LHCN-M2 (cell line): ENCODE measurements at places on chromosomes 6 and 20. TPM values are rescaled to one million over a fixed set of nuclear protein-coding genes. Genes with fewer than 3 reads are reported as not detected.
A peak's percentile ranks its signal among the peaks of the same experiment; 100 is the strongest.

The PPIL6 gene
- 0.32 and 1.6 TPM in 2 replicates for total RNA-seq

GRCh38 chr6:47235964-47236760, 73.5 kb downstream of the TNFRSF21 start:
- no peak for DNase-seq

The ALDH8A1 gene
- total RNA-seq = 0.06 TPM in 1 of 2 replicates, not detected in the other

The BPIFB2 gene
- total RNA-seq = not detected in 2 replicates

- no peak for DNase-seq
Observed at GRCh38 chr6:75746221-75746620, 2.8 kb upstream of the MYO6 start.

The ZFP57 gene
- not detected in 2 replicates for total RNA-seq

- no peak for DNase-seq
Observed at GRCh38 chr6:108928650-108929049, 80.4 kb downstream of the ARMC2 start.

- no peak for DNase-seq
Observed at GRCh38 chr6:82908661-82909060, 157.0 kb downstream of the UBE3D start.

The PTPRA gene
- total RNA-seq = 25.1 and 38.5 TPM in 2 replicates

DNA sequence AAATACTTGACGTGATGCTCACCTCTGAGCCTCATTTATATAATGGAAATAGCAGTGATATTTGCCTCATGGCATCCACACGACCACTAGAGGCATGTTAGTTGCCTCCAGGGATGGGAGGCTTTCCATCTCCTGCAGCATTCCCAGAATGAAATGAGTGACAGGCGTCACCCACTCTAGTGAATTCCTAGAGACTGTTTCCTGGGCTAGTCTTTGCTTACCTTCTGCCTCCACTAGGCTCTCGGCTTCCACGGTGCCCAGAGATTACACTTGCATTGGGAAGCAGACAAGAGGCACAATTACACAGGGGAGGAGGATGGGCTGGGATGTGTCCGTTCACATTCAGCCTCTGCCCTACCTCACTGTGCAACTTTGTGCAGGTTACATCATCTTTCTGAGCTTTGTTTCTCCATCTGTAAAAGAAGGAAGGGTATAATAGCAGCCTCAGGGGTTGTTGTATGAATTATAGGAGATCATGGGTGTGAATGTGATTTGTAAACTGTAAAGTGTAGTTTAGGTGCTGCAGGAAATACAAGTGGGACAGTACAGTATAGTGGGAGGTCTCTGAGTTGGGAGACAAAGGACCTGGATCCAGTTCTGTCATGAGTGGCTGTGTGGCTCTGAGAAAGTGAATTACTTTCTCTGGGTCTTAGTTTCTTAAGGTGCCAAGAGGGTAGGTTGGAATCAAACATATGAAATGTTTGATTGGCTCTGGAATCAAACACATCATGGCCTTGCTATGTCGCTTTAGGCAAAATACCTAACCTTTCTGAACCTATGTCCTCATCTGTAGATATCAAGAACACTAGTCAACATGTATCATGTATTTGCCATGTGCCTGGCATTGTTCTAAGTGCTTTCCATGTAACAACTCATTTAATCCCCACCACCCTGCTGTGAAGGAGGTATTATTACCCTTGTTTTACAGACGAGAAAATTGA, 3.6 kb upstream of the VSTM2L start:
- DNase-seq = no peak

DNA sequence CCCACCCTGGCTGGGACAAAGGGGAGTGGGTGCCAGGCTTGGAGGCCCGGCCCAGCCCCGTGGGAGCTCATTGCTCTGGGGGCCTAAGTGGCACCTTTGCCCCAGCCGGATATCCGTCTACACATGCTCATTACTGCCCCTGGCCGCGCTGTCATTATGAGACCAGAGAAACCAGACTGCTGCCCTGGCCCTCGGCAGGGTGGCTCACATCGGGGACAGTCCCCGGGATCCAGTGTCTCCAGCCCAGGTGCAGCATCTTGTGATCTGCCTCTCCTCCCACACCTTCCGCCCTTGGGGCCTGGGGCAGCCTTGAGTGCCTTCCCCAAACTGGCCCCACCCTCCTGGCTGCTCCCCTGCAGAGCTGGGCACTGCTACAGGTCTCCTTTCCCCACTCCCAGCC, 4.9 kb downstream of the SRMS start:
- DNase-seq = no peak

DNA sequence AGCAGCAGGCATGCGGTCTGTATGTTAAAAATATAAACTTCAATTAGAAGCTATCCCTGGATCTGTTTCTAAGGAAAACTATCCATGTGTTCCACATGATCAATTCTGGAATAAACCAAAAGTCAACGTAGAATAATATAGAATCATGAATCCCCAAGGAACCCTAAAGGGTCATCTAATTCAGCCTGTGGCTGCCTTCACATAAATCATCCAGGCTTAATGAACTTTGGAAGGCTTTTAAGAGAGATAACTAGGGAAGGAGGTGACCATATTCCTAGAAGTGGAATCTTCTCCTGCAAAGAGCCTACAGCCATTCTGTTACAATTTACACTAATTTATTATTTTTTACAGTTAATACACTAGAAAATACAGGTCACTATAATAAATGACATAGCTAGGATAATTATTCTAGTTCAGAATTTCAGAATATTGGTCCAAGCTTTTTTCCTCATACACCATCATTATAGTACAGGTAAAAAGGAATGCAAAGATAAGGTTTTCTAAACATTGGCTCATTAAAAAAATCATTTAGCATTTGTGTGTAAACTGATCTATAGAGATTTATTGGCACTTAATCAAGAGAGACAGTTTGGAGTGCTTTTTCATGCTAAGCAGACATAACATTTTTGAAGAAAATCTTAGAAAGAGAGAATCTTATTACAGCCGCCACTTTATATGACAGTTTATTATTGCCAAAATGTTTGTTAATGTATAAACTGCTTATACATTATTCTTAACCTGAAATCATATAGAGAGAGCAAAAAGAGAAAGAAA, 851.2 kb downstream of the PHF3 start:
- DNase-seq = no peak

GRCh38 chr6:115004982-115005381, 662.2 kb upstream of the HS3ST5 start:
- DNase-seq = no peak

DNA sequence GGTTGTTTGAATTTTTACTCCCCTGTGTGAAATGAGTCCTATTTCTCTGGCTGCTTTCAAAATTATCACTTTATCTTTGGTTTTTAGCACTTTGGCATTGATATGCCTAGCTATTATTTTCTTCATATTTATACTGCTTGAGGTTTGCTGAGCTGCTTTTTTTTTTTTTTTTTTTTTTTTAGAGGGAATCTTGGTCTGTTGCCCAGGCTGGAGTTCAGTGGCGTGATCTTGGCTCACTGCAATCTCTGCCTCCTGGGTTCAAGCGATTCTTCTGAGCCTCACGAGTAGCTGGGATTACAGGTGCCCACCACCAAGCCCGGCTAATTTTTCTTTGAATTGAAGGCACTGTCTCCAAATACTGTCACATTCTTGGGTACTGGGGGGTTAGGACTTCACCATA, 40.6 kb downstream of the STXBP5 start:
- no peak for DNase-seq

GRCh38 chr6:151242420-151242861, 2.7 kb downstream of the AKAP12 start:
- no peak for DNase-seq

The RAB44 gene
- total RNA-seq = not detected in 2 replicates

DNA sequence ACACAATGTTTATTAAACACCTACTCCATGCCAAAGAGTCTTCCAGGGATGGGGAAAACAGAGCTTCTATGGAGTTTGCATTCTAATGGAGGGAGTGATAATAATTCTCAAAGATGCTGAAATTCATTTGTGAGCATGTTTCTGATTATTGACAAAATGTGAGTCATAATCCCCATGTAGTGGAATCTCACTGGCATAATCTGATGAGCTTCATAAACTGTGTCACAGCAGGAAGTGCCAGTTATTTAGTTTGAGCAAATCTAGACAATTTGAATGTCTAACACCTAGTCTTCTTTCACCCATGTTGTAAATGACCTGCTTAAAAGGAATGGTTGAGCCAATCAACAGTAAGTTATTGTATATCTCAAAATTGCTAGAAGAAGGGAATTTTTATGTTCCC, 95.1 kb downstream of the KCNQ5 start:
- DNase-seq = no peak

The MAFB gene
- total RNA-seq = 0.06 TPM in 1 of 2 replicates, not detected in the other

GRCh38 chr6:16129623-16130401, 926 bp downstream of the MYLIP start:
- peak; percentile 17 for DNase-seq

The MATN4 gene
- 0.23 TPM in 1 of 2 replicates, not detected in the other for total RNA-seq

The HRH3 gene
- not detected in 2 replicates for total RNA-seq

DNA sequence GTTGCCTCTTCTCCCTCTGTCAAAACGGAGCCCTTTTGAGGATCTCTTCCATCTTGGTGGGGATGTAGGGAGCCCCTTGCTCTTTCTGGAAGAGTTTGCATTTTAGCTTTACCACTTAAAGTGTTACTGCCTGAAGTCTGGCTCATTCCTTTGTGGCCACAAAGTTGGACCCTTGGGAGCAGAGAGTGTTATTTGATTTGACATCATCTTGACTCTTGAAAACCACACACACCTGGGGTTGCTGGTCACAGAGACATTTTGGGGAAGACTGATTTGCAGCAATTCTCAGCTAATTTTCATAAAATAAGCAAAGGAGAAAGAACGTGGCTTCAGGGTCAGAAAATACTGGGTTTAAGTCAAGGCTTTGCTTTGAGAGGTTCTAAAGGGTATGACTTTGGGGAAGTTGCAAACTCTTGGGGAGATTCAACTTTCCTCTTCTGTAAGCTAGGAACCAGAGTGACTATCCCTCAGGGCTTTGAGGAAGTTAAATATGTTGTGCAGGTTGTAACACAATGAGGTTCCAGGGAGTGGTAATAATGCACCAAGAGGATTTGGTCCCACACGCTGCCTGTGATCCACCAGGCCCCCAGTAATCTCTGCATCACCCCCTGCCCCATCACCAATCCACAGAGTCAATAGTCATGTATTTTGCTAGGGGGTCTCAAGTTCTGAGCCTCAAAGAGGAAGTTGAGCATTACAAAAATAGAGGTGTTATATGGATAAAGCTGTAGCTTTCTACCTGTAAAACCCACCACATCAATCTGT, 141.6 kb upstream of the SLC24A3 start:
- no peak for DNase-seq

- DNase-seq = no peak
Observed at GRCh38 chr6:1135726-1136414, 176.0 kb upstream of the FOXQ1 start.

DNA sequence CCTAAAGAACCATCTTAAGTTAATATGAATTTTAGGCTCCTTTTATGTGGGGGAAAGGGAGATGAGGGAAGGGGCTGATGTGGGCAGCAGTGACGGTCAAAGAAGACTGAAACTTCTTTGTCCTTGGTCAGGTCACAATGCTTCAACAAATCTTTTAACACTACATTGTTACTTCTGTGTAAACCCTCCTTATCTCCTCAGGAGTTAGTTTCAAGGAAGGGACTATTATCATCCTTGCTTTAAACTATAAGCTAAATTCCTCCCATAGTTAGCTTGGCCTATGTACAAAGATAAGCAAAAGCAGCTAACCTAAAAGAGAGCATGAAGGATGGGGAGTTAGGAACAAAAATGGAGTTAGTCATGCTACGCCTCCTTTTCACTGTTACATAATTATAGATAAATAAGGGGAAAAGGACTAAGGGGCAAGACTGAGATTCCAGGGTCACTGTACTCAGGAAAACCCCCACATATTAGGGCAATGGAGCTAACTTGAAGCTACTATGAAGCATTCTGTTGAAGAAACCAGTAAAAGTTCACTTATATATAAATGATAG, 172.7 kb upstream of the RUNX2 start:
- DNase-seq = no peak

- no peak for DNase-seq
Observed at GRCh38 chr6:20997143-20997769, 463.0 kb downstream of the CDKAL1 start.

DNA sequence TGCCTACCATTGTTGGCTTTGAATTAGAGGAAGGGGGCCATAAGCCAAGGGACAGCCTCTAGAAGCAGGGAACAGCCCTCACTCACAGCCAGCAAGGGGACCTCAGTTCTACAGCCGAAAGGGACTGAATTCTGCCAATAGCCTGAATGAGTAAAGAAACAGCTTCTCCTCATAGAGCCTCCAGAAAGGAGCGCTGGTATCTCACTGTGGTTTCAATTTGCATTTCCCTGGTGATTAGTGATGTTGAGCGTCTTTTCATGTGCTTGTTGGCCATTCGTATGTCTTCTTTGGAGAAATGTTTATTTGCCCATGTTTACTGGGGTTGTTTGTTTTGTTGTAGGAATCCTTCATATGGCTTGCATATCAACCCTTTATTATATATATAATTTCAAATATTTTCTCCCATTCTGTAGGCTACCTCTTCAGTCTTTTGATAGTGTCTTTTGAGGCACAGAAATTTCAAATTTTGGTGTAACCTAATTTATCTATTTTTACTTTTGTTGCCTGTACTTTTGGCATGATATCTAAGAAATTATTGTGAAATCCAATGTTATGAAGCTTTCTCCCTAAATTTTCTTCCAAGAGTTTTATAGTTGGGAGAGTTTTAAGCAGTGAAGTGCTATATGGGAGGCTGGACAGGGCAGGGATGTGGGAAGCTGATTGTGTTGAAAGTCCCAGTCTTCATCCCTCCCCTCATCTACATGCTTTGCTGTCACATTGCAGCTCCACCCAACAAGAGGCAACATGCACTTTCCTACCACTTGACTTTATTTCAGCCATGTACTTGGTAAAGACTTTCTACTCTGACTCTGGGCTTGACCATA, 82.3 kb upstream of the SHLD1 start:
- DNase-seq = no peak

GRCh38 chr6:125508793-125509192, 207.0 kb upstream of the HDDC2 start:
- no peak for DNase-seq

DNA sequence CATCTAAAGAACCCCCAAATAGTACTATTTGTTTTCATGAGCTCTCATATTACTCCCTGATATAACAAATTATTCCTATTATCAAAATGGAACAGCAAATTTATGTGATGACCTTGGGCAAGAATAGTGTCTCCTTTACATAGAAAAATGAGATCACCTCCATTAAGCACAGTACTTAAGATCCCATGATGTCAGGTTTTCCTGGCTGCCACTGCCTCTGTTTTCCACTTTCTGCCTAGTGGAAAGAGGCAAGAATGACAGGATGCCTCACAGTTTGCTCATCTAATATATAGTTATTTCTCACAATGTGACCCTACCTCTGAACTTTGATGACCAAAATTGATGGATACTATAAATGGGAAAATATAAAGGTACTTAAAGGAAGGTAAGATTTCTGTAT, 260.1 kb upstream of the SGK1 start:
- peak; percentile 20 for DNase-seq

GRCh38 chr20:57707849-57708693, 1.7 kb downstream of the PMEPA1 start:
- DNase-seq = no peak

DNA sequence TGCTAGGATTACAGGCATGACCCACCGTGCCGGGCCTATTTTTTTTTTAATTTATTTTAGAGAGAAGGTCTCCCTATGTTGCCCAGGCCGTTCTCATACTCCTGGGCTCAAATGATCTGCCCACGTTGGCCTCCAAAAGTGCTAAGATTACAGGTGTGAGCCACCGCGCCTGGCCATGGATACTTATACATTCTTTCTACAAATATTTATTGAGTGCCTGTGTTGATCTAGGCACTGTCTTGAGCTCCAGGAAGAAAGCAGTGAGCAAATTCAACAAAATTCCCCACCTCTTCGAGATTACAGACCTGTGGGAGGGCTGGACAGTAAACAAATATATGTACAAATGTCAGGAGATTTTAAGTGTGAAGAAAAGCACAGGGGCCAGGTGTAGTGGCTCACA, 37.9 kb downstream of the MGME1 start:
- DNase-seq = no peak
